ENCODE measurements at places on chromosomes 6 and 20.

DNA sequence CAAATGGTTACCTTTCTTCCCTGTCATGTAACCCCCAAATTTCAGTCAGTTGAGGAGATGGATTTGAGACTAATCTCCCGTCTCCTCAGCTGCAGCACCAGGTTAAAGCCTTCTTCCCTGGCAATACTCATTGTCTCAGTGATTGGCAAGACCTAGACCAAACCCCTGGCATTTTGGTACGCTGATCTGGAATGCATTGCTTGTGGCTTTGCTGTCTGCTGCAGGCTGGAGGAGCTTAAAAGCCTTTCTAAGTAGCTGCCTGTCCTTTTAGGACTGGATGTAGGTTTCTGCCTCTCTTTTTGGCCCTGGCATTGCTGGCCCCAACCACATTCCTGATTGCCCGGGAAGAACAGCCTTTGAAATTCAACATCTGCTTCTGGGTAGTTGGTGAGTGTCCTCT is 729.6 kb upstream of the GJE1 start:
- DNase-seq: no peak

- no peak for DNase-seq
Measured at GRCh38 chr6:56255349-56255748, 8.0 kb upstream of the COL21A1 start.

DNA sequence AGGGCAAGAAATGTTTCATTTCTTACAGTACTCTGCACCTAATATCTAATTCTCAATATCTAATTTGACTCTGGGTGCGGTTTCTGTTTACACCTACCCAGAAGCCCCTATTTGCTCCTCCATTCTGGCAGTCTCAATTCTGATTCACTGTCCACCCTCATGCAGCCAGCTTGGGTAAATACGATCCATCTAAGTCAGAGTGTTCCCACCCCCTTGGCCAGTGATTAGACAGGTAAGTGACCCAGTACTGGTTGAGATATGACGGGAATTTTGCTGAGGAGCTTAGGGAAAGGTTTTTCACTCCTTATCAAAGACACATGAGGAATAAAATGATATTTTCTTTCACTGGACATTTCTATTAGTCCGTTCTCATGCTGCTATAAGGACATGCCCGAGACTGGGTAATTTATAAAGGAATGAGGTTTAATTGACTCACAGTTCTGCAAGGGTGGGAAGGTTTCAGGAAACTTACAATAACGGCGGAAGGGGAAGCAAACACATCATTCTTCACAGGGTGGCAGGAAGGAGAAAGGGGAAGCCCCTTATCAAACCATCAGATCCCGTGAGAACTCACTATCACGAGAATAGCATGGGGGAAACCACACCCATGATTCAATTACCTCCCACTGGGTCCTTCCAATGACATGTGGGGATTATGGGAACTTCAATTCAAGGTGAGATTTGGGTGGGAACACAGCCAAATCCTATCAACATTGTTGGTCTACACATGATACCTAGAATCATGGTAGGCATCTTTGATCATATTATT is 29.4 kb downstream of the GLO1 start:
- no peak for DNase-seq

DNA sequence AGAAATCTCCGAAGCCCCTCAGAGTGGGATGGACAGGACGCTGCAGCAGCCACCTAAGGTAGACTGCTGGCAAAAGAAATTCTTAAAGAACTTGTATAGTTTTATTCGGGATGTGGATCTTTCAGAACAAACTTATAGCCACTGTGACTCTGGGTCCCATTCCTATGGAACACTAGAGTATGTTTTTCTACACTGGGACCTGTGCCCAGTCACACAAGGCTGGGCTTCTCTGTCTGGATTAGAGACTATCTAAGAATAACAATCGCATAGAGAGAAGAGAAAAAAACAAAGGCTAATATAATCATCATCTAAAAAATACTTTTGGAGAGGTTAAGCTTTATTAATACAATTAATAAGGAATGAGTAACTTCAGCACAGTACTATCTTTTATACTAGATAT is 28.9 kb downstream of the RMND1 start:
- DNase-seq: no peak

- no peak for DNase-seq
Measured at GRCh38 chr6:139713900-139714506, 339.6 kb upstream of the CITED2 start.

DNA sequence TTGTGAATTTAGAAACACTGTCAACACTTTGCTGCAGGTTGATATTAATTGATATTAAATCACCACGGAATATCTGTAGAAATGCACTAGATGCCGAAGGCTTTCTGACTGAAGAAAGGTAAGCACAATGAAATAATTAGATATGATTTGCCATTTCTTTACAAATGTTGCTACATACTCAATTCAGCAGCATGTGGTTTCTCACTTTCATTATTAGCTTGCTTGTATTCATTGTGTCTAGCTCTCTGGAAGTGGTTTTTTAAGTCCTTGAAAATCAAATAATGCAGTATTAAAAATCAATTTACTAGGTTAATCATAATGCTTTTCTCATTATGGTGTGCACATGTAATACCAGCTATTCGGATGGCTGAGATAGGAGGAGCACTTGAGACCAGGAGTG is 231.3 kb upstream of the MARCKS start:
- DNase-seq: no peak

DNA sequence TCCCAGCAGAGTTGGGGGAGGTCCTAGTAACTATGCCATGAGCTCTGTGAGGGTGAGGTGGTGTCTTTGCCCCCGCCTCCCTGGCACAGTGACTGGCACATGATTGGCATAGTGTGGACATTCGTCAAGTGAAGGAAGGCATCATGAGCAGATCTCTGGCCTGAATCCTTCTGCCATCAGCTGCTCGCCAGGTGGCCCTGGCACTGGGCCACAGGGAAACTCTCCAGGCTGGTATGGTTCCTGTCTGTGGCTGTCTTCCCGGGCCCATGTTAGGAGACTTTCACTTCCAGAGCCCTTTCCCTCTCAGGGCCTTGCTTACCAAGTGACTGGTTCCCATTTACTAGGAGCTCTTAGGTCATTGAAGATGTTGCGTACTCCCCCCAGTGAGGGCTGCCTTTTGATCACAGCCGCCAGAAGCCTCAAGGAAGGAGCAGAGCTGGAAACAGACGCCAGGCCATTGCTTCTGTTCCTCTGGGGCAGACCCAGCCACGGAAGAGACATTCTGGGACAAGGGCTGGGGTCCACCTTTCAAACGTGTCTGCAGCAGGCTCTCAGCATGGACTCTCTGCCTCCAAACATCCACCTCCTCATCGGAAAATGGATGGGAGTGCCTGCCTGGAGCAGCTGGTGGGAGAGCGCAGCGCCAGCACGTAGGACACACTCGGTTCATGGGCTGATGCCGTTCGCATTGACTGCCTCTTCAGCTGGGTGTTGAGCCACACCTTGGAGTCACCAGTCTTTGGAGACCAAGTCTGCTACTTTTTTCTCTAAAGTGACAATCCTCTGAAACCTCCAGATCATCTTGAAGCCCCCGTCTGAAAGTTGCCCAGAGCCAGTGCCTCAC is 67.2 kb downstream of the PTPN1 start:
- no peak for DNase-seq

DNA sequence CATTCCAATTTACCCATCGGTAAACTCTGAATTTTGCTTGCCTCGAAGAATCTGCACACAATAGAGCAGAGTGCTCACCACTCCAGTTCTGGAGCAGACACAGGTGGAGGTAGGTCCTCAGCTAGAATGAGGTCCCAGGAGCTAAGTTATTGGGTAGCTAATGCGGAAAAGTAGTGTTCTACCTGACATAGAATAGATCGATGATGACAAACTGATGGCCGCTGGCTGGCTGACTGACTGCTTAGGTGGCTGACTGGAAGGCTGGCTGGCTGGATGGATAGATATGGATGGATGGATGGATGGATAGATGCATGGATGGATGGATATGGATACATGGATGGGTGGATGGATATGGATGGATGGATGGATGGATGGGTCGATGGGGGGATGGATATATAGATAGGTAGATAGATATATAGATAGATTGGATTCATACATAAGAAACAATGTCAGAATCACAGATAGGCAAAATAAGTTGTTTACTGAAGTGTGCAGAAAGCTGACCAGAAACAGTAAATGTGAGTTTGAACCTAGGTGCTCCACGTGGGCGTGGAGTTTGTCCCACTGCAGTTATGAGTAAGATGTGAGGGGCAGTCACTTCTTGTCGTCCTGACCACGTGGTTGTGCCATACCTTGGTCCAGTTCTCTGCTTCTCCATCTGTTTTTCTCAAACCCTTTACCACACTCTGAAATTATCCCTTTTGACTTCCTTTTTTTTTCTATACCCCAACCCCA is 62.1 kb downstream of the TBXT start:
- no peak for DNase-seq

GRCh38 chr20:12074111-12074655 is 156.5 kb downstream of the BTBD3 start:
- DNase-seq: no peak

- no peak for DNase-seq
Measured at GRCh38 chr6:115539531-115539930, 521.2 kb downstream of the FRK start.

GRCh38 chr6:73058736-73059135 is 166.6 kb downstream of the KHDC1L start:
- no peak for DNase-seq

- DNase-seq: no peak
Measured at GRCh38 chr20:58330687-58331086, 21.2 kb downstream of the RAB22A start.

DNA sequence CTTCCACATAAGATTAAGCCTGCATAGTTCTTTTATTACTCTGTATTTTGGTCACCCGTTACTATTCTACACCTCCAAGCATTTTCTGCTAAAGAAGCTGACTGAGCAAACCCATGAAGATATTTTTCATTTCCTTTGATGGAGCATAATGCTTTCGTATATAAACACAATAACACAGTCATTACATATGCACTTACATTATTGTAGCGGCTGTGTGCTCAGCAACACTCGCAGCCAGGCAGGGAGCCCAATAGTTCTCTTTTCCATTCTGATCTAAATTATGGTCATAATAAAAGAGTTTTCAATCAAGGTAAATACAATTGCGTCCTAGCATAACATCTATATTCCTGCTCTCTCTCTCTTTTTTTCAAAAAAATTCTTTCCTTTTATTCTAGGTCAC is 69.6 kb upstream of the TFB1M start:
- no peak for DNase-seq

GRCh38 chr6:21354805-21355238 is 238.7 kb upstream of the SOX4 start:
- DNase-seq: no peak

DNA sequence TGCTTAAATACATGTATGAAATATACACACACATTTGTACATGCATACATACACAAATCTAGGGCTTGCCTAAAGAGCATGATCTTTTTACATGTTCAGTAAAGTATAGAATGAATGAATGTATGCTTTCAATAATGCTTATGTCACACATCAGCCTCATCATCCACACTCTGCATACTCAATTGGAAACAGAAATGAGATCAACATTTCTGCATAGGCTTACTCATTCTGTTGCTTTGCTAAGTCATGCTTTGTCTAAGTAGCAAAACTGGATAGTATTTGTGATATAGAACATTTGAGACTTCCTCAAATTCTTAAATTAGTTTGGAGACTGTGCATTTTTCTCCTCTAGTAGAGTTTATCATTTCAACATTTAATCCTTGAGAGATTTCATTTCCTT is 343.3 kb downstream of the ADGRB3 start:
- DNase-seq: no peak

GRCh38 chr6:169273511-169273910 is 19.9 kb upstream of the THBS2 start:
- DNase-seq: no peak

- DNase-seq: no peak
Measured at GRCh38 chr6:109766167-109766566, 75.1 kb downstream of the FIG4 start.

DNA sequence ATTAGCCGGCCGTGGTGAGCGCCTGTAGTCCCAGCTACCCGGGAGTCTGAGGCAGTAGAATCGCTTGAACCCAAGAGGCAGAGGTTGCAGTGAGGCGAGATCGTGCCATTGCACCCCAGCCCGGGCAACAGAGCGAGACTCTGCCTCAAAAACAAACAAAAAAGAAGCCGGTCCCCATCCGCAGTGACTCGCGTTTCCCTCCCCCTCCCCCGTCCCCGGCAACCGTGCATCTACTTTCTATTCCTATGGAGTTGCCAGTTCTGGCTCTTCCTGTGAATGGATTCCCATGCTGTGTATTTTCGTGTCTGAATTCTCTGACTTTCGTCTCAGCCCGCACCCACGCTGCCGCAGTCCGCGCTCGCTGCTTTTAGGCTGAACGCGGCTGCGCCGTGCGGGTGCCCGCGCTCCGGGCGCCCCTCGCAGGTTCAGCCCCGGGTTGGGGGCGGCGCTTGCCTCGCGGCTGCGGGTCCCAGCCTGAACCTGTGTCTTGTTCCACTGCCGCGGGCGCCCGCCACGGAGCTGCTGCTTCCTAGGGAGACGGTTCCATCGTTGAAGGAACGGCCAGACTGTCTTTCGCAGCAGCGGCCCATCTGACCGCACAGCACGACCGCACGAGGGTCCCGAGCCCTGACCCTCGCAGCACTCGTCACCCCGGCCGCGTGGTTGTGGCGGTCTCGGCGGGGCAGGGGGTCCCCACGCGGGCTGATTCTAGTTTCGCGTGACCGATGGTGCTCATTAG is 1.1 kb upstream of the MRGBP start:
- DNase-seq: peak; percentile 51

- no peak for DNase-seq
Measured at GRCh38 chr6:81750200-81750599, 2.3 kb downstream of the TENT5A start.

GRCh38 chr6:129695373-129696027 is 14.5 kb downstream of the ARHGAP18 start:
- no peak for DNase-seq

GRCh38 chr20:62927128-62927705 is 912 bp upstream of the DIDO1 start:
- no peak for DNase-seq

DNA sequence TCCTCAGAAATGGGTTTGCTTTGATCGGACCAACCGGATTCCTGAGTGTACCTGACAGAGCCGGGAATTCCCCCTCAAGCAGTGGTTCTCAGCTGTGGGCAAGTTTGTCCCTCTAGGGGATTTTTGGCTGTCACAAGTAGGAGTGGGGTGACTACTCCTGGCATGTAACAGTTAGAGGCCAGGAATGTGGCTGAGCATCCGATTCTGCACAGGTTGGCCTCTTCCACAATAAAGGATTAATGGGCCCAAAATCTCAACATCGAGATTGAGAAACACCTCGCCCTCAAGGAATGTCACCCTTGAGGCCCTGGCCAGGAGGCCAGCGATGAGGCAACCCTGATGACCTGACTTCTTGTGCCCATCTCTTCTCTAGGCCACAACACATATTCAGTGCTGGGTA is 7.9 kb downstream of the AGPAT4 start:
- DNase-seq: no peak

- DNase-seq: no peak
Measured at GRCh38 chr20:47642118-47642517, 140.4 kb downstream of the NCOA3 start.

DNA sequence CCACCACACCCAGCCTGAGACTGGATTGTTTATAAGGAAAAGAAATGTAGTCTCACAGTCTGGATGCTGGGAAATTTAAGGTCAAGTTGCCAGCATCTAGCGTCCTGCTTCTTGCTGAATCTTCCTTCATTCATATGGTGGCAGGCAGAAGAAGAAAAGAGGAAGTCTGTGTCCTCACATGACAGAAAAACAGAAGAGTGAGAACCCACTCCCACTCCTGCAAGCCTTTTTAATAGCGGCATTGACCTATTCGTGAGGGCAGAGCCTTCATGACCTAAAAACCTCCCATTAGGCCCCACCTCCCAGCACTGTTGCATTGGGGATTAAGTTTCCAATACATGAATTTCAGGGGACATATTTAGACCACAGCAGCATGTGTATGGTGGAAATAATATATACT is 160.8 kb upstream of the BMP2 start:
- no peak for DNase-seq

- DNase-seq: no peak
Measured at GRCh38 chr6:2732503-2733089, 18.1 kb downstream of the MYLK4 start.

Data from neuronal stem cell (in vitro differentiated cells).